ENCODE measurements at places on chromosomes 12 and 14.

- DNase-seq = peak; percentile 40
These were observed 18.6 kb downstream of the CCER1 start for GRCh38 chr12:90936230-90937005.

- DNase-seq = no peak
These were observed 59.4 kb downstream of the BLTP3B start for GRCh38 chr12:100083308-100083707.

DNA sequence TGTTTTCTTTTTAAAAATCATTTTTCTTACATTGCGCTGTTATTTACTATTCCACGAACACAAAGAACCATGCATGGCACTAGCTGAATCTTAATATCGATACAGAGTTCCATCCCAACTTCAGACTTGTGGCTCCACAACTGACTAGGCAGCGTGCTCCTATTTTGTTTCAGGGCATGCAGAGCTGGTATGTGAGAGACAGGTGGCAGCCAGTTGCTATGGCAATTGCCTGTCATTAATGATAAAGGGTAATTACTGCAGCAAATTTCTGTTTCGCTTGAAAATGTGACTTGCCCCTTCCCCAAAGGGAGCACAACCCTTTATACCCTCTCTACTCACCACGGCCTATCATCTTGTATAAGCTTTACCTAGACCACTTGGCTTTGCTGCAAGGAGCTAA is 113.1 kb upstream of the G2E3 start:
- DNase-seq = no peak

GRCh38 chr12:9792961-9793617 is 32.4 kb upstream of the CD69 start:
- DNase-seq = no peak

- DNase-seq = no peak
These were observed 334.5 kb downstream of the PAWR start for GRCh38 chr12:79356216-79356615.

- DNase-seq = no peak
These were observed 142.7 kb downstream of the FOXA1 start for GRCh38 chr14:37452323-37452722.

DNA sequence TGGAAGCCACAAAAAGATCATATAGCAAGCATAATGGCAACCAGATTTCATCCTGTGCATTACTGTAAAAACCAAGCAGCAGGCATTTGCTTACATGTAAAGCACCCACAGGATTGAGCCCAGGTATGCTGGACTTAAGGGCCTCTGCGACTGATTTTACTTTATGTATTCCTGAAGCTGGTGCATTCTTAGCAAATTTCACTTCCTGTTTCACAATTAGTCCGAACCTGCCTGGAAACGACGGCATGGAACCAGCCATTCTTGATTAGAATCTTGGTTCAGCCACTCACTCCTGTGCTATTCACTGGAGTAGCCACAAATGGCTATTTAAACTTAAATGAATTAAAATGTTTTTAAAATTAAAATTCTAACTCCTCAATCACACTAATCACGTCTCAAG is 239.2 kb downstream of the NUAK1 start:
- DNase-seq = no peak

DNA sequence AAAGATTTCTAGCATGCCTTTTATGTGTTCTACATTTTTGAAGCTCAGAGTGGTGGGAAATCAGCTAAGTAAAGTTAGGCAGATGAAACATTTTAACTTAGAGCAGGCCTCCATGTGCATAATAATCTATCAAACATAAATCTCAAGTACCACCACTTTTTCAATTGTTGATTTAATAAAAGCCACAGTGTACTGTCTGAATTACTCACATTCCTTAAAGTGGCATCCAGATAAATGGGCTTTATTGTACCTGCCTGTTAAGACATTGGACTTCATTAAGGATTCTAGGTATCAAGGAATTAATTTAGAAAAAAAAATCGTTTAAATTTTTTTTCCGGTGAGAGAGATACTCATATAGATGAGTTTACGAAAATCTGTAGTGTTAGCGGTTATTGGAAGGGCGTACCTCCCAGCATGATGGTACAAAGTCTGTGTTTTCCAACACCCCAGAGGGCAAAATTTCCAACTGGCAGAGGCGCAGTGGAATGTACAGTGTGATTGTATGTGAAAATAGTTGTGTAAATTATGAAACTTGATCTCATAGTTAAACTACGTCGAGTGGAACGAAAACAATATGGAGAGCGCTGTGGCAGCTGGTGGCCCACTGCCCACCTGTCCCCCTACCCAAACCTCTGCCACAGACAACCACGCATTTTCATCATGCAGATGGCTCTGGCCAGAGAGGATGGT is 25.0 kb downstream of the ELK3 start:
- DNase-seq = no peak

DNA sequence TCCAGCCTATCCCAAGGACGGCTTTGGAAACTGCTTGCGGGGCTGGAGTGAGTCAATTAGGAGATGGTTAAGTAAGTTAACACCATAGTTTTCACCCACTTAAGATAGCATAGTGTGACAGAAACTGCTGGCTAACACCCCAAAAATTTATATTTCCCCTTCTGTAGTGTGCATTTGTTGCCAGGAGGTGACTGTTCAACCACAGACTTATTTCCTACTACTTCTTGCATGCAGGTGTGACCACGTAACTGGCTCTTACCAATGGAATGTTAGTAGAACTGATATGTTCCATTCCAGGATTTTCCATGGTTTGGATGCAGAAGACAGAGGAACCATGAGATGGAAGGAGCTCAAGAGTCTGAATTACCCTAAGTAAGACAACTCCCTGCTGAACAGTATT is 52.9 kb upstream of the SLC35F4 start:
- peak; percentile 33 for DNase-seq

DNA sequence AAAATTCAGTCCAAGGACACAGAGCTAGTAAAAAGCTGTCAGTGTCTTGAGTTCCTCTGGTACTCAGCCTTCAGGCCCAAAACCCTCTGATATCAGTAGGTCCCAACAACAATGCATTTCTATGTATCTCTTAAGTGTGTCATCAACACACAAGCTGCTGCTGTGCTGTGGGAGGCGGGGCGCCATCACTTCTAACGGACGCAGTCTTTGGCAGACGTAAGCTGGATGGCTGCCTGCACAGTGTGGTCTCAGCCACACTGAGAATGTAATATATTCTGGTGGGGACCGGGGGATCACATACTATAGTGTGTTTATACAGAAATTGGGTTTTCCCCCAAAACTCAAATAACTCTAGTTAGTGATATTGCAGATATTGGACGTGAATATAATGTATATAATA is 123.9 kb downstream of the SUDS3 start:
- DNase-seq = no peak

DNA sequence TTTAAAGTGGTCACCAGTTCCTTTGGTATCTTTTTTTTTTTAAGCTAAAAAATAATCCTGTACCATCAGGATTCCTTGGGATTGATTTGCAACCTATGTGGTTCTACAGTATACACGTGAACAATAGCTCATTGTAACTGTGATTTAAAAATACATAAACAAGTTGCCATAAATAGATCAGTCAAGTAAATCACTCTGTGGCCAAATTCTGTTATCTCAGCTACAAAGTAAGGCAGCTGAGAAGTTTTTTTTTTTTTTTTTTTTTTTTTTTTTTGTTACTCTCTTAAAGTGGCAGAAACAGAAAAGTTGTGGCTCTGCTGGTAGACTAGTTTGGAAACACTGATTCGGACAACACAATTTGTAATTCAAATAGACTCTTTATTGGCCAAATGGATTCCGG is 104.5 kb downstream of the PRICKLE1 start:
- no peak for DNase-seq

- peak; percentile 45 for DNase-seq
These were observed 40.7 kb downstream of the PPFIBP1 start for GRCh38 chr12:27564612-27565213.

GRCh38 chr12:11881835-11882234 is 188.9 kb upstream of the BCL2L14 start:
- DNase-seq = no peak

DNA sequence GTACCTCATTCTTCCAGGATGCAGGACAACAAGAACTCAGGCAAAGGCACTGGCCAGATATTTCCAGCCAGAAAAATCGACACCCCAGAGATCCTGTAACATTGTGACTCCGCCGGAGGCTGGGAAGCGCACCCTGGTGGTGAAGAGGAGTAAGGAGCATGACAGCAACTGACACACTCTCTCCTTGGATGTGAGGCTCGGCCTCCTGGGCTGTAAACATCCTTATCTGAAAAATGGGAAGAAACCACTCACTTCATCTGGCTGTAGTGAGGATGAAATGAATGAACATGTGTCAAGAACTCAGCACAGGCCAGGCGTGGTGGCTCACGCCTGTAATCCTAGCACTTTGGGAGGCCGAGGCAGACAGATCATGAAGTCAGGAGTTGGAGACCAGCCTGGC is 27.5 kb downstream of the TCHP start:
- no peak for DNase-seq

GRCh38 chr12:54033106-54033979 is 493 bp downstream of the HOXC5 start:
- DNase-seq = no peak

DNA sequence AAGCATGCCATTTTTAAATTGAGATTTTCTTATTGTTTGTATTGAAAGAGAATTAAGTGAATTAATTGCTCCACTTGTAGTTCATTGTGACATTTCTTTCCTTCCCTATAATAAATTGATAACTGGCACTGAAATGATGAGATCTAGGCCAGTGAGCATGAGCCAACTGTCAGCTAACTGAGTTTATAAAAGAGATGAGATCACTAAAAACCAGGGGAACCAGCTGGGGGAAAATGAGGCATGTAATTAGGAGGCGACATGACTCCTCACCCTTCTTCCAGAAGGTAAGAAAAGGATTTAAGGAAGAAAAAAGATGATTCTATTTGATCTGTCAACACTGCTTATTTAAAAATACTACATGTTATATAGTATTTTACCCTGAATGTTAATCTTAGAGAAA is 104.5 kb upstream of the DNM1L start:
- no peak for DNase-seq

DNA sequence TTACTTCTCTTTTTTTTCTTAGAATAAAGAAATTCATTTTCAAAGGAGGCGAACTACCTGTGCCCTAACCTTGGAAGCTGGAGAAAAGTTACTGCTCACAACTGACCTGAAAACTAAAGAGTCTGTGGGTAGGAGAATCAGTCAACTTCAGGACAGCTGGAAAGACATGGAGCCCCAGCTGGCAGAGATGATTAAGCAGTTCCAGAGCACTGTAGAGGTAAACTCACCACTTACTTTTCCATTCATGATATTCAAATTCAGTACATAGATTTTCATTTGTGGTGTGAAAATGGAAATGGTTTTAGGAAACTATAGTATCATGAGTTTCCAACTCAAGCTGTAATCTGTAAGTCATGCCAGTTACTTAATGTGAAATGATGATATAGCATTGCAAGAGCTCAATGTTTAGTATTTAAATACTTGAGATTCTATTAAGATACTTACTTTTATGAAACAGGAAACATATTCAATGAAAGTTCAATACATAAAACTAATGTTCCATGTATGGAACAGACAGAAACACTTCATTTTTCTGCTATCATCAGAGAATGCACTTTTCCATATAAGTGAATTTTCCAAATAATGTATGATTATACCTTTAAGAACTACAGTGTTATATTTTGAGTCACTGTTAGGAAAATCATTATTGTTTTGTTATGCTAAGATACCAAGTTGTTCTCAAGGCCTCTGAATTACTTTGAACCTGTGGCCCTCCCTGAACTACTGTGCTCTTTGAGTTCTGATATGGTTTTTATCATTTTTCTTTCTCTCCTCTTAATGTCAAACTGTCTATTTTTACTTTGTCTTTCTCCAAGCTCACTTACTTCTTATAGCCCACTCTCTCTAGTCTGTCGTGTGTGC is 119.0 kb downstream of the ESR2 start:
- DNase-seq = no peak

DNA sequence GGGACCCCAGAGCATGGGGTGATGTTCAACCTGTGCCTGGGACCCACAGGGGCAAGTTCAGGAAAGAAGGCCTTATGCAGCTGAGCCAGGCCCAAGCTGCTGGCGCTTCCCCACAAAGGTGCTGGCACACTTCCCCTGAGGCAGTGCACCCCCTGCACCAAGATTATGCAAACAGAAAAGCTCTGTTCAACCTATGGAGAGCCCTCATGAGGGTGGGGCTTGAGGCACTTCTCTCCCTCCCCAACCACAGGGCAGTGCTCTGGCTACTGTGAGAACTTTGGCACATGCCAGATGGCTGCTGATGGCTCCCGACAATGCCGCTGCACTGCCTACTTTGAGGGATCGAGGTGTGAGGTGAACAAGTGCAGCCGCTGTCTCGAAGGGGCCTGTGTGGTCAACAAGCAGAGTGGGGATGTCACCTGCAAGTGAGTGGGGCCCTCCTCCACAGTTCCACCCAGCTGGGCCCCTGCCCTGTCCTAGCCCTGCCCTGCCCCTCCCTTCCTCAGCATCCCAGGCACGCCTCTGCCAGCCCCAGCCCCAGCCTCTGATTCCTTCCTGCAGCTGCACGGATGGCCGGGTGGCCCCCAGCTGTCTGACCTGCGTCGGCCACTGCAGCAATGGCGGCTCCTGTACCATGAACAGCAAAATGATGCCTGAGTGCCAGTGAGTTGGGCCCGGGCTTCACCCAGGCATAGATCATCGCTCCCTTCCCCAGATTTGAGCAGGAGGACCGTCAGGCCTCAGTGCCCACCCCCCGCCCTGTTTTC is 5.5 kb upstream of the NXPH4 start:
- DNase-seq = no peak
